CD14-positive monocyte (primary cell): ENCODE measurements at places on chromosomes 7 and 10.

DNA sequence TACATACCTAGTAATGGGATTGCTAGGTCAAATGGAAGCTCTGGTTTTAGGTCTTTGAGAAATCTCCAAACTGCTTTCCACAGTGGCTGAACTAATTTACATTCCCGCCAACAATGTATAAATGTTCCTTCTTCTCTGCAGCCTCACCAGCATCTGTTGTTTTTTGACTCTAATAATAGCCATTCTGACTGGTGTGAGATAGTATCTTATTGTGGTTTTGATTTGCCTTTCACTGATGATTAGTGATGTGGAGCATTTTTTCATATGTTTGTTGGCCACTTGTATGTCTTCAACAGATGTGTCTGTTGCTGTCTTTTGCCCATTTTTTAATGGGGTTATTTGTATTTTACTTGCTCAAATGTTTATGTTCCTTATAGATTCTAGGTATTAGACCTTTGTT, 675.5 kb downstream of the SUGCT start:
- H3K27me3 ChIP-seq: no peaks in the 10 kb centered on the region
- no peak for DNase-seq
- H3K36me3 ChIP-seq: no peaks in the 10 kb centered on the region
- no peak overlapping the region for H3K27ac ChIP-seq

- DNase-seq: no peak
- peaks cover 12% of the 10 kb centered on the region for H3K4me1 ChIP-seq
- H3K27ac ChIP-seq: no peak overlapping the region
- H3K36me3 ChIP-seq: no peaks in the 10 kb centered on the region
Measured at GRCh38 chr7:6532516-6532915, 18.7 kb downstream of the GRID2IP start.

DNA sequence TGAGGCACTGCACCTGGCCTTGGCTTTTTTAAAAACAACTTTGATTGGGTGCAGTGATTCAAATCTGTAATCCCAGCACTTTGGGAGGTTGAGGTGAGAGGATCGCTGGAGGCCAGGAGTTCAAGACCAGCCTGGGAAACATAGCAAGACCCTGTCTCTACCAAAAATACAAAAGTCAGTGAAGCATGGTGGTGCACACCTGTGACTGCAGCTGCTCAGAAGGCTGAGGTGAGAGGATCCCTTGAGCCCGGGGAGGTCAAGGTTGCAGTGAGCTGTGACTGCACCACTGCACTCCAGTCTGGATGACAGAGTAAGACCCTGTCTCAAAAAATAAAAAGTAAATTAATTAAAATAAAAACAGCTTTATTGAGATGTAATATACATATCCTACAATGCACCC, 84.9 kb downstream of the NPTX2 start:
- H3K27ac ChIP-seq: no peak overlapping the region
- H3K4me1 ChIP-seq: no peaks in the 10 kb centered on the region
- H3K36me3 ChIP-seq: no peaks in the 10 kb centered on the region

DNA sequence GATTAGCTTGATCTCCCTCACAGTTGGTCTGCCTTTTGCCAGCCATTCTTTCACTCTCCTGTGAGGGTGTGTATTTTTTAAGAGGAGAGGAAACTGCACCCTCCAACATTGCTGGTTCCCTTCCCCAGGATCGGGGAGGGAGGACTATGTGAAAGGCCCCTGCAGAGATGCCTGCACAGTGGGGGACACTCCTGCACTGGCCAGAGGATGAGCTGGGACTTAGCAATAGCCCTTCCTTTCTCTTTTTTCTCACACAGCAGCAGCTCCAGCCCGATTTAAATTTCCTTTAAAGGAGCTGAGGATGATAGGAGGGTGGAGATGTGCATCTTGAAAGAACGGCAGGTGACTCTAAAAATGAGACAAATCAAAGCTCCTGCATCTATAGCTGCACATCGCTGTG, 18.7 kb downstream of the SORCS3 start:
- H3K27me3 ChIP-seq: peaks cover 2% of the 10 kb centered on the region
- no peaks in the 10 kb centered on the region for H3K36me3 ChIP-seq
- no peak for DNase-seq
- no peak overlapping the region for H3K4me3 ChIP-seq
- H3K27ac ChIP-seq: no peak overlapping the region

GRCh38 chr7:37259319-37259821, 189.3 kb downstream of the ELMO1 start:
- H3K27ac ChIP-seq: peak overlapping the region; percentile 65
- H3K27me3 ChIP-seq: no peaks in the 10 kb centered on the region

- H3K36me3 ChIP-seq: no peaks in the 10 kb centered on the region
- no peak overlapping the region for H3K4me3 ChIP-seq
- no peak overlapping the region for H3K27ac ChIP-seq
Measured at GRCh38 chr10:45552476-45552875, 120.1 kb downstream of the ZFAND4 start.

- H3K4me3 ChIP-seq: no peak overlapping the region
- H3K4me1 ChIP-seq: peaks cover 56% of the 10 kb centered on the region
- H3K27me3 ChIP-seq: no peaks in the 10 kb centered on the region
- H3K27ac ChIP-seq: no peak overlapping the region
- peak; percentile 69 for DNase-seq
Measured at GRCh38 chr10:114021154-114021553, 22.5 kb upstream of the ADRB1 start.

DNA sequence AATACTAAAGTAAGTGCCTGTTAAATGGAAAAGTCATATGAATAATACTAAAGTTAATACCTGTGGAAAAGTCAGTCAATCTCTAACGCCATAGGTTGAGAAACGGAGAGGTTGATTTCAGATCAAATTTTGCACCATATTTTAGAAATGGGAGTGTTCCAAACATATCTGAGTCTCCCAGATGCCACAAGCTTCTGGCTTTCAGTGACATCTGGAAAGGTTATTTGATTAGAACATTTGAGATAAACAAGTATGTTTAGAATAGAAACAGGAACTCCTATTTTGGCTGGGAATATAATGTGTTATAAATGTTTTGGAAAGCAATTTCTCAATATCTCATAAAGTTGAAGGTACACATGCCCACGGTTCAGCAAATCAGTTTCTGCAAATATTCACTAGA, 5.8 kb downstream of the MACC1 start:
- no peak for DNase-seq
- H3K4me3 ChIP-seq: no peak overlapping the region
- no peaks in the 10 kb centered on the region for H3K4me1 ChIP-seq
- H3K36me3 ChIP-seq: no peaks in the 10 kb centered on the region
- H3K27ac ChIP-seq: no peak overlapping the region

DNA sequence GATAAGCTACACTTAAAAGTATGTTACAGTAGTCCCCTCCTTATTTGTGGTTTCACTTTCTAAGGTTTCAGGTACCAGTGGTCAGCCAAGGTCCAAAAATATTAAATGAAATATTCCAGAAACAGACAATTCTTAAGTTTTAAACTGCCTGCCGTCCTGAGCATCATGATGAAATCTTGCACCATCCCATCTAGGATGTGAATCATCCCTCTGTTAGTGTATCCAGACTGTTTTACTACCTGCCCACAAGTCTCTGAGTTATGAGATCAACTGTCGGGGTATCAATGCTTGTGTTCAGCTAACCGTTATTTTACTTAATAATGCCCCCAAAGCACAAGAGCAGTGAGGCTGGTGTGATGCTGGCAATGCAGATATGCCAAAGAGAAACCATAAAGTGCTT, 11.4 kb downstream of the KDM7A start:
- H3K36me3 ChIP-seq: no peaks in the 10 kb centered on the region
- peak; percentile 20 for DNase-seq
- H3K4me3 ChIP-seq: no peak overlapping the region
- no peaks in the 10 kb centered on the region for H3K27me3 ChIP-seq

GRCh38 chr7:41592794-41593193, 110.1 kb downstream of the INHBA start:
- no peak for DNase-seq
- no peak overlapping the region for H3K4me3 ChIP-seq
- H3K27me3 ChIP-seq: no peaks in the 10 kb centered on the region
- H3K4me1 ChIP-seq: peaks cover 20% of the 10 kb centered on the region
- no peak overlapping the region for H3K27ac ChIP-seq

- H3K27ac ChIP-seq: no peak overlapping the region
- no peaks in the 10 kb centered on the region for H3K36me3 ChIP-seq
- no peaks in the 10 kb centered on the region for H3K27me3 ChIP-seq
- no peaks in the 10 kb centered on the region for H3K4me1 ChIP-seq
- no peak for DNase-seq
Measured at GRCh38 chr7:33558549-33559323, 346.6 kb upstream of the BMPER start.

GRCh38 chr10:84156768-84157167, 16.8 kb upstream of the GPR15LG start:
- H3K27me3 ChIP-seq: peaks cover 7% of the 10 kb centered on the region
- peaks cover 42% of the 10 kb centered on the region for H3K36me3 ChIP-seq
- H3K4me1 ChIP-seq: peaks cover 7% of the 10 kb centered on the region

DNA sequence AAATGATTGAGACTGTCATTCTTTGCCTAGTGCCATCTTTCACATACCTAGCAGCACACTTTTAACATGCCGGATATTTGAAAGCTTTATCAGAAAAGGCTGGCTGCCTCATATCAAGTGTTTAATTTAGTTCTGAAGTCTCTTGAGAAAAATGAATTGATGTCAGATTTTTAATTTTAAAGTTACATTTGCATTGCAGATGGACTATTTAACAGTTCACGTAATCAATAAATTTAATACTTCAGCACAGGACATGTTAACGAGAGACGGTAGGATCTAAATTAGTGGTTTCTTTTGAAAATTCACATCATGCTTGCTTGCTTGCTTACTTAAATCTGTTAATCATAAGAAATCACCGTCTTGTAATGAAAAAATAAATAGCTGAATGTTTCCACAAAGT, 51.6 kb downstream of the COL1A2 start:
- no peaks in the 10 kb centered on the region for H3K27me3 ChIP-seq
- no peak for DNase-seq
- no peak overlapping the region for H3K4me3 ChIP-seq
- no peaks in the 10 kb centered on the region for H3K36me3 ChIP-seq
